ENCODE measurements at places on chromosomes 12 and 14.

DNA sequence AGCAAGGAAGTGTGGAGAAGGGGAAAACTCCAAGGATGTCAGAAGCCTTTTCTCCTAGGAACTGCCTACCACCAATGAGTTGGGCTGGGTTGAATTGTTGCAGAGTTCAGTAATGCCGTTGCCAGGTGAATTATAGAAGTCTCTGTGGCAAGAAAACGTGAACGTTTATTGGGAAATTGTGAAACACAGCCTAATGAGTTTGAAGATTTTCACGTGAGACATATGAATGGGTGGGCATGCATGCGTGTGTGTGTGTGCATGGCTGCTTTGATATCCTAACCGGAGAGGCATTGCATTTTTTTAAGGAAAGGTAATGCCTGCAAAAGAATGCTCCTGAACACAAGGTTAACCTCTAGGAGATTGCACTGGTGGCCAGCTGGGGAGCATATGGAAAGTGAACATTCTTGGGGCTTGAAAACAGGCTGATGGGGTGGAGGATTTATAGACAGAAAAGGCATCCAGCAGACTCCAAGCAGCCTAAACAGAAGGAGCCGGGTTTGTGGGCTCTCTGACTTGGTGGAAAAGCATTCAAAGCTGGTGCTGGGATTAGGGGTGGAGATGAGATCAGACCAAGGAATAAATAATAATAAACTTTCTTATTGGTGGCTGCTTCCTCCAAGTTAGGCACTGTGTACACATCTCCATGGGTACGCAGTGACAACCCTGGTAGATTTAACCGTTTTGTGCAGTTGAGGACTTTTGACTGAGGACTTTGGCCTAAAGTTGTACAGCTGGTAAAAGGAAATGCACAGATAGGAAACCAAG lies 67.8 kb downstream of the NTF3 start:
- no peak for DNase-seq

DNA sequence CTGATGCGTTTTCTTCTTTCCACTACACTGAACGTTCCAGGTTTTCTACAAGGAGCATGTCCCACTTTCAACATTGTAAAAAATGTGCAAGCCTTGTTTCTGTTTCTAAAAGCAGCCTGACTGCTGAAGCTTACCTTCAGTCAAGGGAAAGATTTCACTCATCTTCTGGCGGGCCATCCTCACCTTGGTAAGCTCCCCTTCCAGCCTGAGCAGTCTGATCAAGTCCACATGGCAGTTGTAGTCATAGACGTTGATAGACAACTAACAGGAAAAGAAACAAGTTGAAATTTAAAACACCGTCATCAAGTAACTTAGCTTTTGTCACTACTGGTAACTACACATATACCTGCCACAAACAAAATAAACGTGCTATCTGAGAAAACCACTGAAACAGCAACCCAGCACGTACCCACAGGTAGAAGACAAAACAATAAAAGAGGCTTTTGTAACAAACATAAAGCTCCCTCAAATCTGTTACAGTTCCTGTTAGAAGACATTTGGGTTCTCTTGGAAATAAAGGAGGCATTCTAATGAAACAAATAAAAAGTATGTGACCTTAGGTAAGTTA lies 11.9 kb downstream of the SART3 start:
- DNase-seq = no peak

- DNase-seq = no peak
Observed at GRCh38 chr12:1445807-1446206, 148.6 kb downstream of the FBXL14 start.

- no peak for DNase-seq
Observed at GRCh38 chr12:52570511-52570910, 3.1 kb downstream of the KRT74 start.

DNA sequence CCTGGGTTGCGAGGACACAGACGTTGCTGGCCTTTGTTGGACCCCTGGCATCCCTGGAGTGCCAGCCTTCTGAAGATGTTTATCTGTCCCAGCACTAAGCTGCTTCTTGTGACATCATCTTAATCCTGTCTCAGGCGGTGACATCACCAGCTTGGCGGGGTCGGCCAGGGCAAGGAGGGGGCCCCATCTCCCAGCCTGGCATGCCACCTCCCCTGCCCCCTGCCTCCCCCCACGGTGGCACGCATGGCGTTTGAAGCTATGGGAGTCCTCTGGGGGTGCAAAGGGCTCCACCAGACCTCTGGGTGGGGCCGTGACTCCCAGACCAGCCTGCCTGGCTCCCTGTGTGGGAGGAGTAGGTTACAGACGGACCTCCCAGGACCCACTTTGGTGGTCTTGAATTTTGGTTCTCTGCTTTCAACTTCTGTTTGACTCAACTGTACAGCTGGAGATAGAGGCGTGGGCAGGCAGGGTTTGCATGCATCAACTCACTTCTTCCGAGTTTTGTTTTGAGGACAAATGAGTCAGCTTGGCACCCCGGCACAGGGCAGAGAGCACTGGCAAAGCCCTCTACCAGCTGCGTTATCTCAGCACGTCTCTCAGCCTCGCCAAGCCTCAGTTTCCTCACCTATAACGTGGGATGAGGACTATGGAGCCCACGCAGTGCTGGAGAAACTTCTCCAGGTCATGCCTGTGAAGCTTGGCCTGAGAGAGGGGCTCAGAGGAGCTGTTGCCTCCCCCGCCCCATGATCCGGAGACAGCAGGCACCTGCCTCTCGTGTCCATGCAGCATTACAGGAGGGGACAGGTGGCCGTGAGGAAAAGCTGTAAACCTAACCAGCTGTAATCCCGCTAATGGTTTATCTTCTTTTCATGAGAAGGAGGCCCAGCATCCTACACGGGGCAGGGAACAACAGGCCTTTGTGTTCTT lies 38.8 kb upstream of the EML1 start:
- DNase-seq = peak; percentile 70

DNA sequence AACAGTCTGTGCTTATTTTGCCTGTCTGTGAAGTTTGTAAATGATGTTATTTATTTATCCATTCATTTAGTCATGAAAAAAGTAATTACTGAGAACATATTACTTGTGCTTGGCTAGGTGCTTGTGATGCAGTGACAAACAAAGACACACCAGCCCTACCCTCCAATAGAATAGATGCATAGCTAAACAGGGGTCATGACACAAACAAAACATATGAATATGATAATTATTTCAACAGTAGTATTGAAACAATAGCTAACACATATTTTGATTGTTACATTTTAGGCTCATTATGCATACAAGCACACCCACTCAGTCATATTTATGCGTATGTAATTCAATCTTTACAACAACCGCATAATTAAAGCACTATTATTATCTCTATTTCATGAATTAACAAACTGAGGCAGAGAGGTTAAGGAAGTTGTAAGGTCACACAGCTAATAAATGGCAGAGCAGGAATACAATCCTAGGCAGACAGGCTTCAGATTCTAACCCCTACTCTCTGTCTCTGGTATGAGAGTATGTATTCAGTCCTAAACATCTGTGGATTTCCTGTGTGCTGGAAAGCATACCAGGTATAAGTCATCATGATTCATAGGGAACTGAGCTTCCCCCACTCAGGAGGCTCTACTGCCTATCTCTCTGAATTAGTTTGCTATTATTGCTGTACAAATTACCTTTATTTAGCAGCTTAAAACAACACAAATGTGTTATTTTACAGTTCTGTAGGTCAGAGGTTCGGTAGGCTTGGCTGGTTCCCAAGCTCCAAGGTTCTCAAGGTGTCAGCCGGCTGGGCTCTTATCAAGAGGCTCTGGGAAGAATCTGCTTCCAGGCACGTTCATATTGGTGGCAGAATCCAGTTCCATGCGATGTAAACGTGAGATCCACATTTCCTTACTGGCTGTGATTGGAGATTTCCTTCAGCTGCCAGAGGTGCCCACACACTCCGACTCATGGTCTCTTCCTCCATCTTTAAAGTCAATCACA lies 509.4 kb downstream of the GALC start:
- DNase-seq = no peak

DNA sequence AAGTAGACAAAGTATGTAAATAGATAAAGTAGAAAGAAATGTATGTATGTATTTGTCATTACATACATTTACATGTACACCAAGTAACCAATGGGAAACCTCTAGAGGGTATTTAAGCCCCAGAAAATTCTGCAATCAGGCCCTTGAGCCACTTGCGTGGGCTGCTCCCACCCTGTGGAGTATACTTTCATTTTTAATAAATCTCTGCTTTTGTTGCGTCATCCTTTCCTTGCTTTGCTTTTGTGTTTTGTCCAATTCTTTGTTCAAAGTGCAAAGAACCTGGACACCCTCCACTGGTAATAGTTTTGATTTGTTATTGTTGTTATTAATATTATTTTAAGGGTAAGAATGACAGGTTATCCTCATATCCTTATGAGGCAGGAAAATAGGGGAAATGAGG lies 21.8 kb downstream of the CAPS2 start:
- no peak for DNase-seq

- no peak for DNase-seq
Observed at GRCh38 chr14:91968280-91968679, 20.8 kb upstream of the FBLN5 start.

DNA sequence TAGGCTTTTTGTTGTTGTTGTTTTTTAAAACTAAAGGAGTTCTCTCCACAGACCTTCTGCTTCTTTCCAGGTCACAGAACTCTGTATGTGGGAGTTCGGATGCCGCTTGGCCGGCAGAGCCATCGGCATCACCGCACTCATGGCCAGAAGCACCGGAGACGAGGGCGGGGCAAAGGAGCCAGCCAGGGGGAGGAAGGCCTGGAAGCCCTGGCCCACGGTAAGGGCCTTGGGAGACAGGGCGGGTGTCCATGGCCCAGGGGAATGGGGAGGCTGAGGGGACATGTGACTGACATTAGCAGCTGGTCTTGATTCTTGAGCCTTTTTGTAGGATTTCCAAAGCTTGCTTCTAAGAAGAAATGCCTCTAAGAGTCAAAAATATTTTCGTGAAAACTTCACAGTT lies 26.2 kb downstream of the SLC4A8 start:
- no peak for DNase-seq

DNA sequence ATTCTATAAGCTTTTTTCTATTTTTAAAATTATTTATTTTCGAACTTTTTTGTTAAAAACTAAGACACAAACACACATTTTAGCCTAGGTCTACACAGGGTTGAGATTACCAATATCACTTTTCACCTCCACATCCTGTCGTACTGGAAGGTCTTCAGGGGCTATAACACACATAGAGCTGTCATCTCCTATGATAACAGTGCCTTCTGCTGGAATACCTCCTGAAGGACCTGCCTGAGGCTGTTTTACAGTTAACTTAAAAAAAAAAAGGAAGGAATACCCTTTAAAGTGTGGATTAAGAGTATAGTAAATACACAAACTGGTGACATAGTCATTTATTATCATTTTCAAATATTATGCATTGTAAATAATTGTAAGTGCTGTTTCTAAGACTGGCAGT lies 43.0 kb downstream of the RASSF8 start:
- DNase-seq = no peak

DNA sequence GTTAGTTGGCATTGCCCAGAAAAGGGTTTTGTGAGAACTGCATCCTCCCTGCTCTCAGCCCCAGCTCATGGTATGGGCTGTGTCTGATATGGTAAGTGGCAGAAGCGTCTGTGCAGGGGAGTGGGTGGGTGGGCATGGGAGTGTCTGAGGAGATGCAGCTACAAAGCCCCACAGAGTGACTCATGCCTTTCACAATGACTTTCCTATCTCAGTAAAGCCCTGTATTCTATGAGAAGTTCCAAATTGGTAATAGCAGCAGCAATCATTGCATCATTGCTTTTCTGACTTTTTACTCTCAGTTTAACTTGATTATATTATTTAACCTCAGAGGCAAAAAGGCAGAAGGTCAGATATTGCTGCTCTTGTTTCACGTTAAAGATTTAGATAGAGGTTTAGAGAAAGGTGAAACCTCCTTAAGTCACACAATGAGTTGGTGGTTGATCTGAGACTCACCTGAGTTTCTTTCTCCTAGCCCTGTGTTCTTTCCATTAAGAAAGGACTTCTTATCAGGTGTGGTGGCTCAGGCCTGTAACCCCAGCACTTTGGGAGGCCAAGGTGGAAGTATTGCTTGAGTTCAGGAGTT lies 171.7 kb downstream of the SLC5A8 start:
- no peak for DNase-seq

DNA sequence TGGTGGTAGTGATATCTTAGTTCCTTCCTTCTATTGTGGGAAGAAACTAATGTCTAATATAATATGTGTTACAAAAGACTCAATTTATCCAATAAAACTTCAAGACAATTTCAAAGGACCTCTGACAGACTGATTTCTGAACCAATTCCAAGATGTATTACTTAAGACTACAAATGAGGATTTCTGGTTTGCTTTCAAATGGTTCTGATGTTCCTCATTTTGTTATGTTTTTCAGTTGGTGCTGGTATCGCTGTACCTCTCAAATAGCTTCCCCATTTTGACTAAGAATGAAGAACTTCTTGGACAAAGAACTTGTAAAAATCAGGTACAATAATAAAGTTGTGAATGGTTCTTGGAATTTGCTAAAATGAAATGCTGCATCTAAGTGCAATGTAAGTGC lies 19.4 kb upstream of the MBIP start:
- DNase-seq = no peak

- no peak for DNase-seq
Observed at GRCh38 chr12:109489016-109489954, 11.9 kb downstream of the UBE3B start.

GRCh38 chr14:101090976-101091375 lies 187.5 kb upstream of the RTL1 start:
- DNase-seq = no peak

DNA sequence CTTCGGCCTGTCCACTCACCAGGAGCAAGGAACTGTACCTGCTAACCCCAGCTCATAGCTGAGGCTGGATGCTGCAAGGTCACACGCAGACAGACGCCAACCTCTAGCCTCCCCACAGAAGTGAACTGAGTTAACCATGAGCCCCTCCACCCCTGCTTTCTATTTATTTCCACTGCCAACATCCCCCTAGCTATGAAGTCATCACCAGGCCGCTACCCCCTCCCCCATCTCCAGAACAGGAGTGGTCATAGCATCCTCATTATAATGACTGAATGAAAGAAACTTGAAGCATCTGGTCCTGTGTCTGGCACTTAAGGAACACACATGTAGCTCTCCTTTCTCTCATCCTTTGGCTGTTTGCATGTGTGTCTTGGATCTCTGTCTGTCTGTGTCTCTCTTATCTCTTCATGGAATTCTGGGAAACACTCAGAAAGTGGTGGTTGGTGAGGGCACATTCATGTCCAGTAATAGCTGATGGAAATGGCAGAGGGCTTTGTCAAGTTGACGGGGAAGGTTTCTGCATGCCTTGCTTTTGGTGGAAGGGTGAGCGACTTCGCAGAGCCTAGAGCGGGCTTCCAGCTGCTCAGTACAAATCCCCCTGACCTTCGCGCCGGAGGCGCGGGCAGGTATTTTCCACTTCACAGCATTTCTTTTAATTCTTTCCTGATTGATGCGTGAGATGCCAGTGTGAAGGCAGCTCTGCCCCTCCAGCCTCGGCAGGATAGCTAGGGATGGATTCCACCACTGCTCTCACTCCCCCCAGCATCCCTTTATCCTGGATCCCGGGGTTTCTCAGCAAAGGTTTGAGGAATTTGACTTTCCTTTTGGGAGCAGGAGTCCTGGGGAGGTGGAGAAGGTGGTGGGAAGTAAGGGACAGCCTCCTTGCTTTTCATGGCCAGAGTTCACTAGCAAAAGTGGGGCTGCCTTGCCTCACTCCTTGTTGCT lies 198.2 kb downstream of the CHST11 start:
- DNase-seq = no peak

GRCh38 chr12:98418357-98419075 lies 96.9 kb upstream of the TMPO start:
- DNase-seq = no peak

- DNase-seq = no peak
Observed at GRCh38 chr12:84411031-84411430, 501.6 kb downstream of the SLC6A15 start.
